Stimulated activated CD4-positive, alpha-beta T cell treated with anti-CD3 and anti-CD28 coated beads, Interleukin-15, amount 100 ng/mL, for 1 hour (primary cell): ENCODE measurements at places on chromosomes 2 and 18.

- no peak for DNase-seq
Measured at GRCh38 chr2:80053522-80054345, 250.8 kb downstream of the LRRTM1 start.

DNA sequence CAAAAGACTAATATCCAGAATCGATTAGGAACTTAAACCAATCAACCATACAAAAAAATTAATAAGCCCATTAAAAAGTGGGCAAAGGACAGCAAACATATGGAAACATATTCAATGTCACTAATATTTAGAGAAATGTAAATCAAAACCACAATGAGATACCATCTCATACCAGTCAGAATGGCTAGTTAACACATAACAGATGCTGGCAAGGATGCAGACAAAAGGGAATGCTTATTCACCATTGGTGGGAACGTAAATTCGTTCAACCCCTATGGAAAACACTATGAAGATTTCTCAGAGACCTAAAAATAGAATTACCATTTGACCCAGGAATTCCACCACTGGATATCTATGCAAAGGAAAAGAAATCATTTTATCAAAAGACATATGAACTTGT is 468.2 kb upstream of the ST6GAL2 start:
- no peak for DNase-seq

DNA sequence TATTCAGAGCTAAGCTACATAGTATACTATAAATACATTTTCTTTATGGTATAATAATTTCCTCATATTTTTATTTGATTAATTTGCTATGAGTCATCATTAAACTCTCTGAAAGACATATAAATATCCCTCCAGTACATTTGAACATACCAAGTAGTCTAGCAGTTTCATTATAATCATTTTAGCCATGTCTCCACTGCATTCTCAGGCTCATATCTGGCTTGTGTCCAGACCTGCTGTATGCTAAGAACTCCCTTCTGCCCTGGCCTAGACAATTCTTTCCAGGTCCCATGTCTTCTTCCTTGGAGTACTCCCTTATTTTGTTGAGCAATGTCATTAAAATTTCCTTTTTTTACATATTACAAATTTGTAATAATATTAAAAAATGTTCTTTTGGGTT is 16.6 kb upstream of the DYNC1I2 start:
- no peak for DNase-seq

GRCh38 chr18:57789090-57789489 is 14.0 kb downstream of the ATP8B1 start:
- DNase-seq: no peak
